AML-193 (cell line): ENCODE measurements at places on chromosomes 5 and 9.

DNA sequence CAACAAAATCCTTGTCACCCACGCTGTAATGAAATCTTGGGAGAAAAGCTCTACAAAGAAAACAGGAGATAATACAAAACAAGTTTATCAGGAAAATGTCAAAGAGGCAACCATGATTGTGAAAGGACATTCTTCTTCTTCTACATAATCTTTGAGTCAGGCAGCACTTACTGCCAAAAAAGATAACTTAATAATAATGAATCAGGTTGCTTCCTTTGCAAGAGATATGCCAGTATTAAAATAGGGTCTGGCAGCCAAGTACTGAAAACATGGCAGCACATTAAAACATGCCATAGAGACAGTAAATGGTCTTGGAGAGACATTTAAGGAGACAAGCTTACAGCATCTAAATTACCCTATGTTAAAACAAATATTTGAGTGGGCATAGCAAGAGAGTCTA lies 1573.4 kb downstream of the EFNA5 start:
- no peak for DNase-seq

DNA sequence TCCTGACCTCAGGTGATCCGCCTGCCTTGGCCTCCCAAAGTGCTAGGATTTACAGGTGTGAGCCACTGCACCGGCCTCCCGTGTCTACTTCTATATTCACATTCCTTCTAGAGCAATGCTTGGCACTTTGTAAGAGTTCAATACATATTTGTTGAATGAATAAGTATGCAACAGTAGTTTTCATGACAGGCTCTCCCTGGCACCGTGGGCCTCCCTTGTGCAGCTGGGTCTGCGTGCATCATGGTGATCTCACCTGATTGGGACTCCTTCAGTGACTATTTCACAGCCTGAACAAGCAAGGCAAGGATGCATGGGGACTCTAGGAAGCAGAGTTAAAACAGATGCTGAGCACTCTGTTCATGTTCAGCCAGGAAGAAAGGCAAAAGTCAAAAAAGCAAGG lies 6.8 kb upstream of the ZBTB34 start:
- DNase-seq = no peak

DNA sequence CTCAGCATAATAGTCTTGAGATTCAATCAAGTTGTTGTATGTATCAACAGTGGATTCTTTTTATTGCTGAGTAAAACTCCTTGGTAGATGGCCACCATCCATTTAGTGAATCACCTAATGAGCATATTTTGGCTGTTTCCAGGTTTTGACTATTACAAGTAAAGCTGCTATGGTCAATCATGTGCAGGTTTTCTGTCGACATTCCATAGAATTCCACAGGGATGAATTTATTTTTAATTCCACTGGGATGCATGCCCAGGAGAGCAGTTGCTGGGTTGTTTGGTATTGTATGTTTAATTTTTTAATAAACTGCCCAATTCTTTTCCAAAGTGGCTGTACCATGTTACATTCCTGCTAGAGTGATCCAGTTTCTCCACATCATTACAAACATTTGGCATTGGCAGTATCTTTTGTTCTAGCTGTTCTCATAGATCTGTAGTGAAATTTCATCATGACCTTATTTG lies 10.5 kb upstream of the S1PR3 start:
- DNase-seq = no peak

- DNase-seq = no peak
These were observed 1.1 kb upstream of the ANP32B start for GRCh38 chr9:97981846-97982682.

DNA sequence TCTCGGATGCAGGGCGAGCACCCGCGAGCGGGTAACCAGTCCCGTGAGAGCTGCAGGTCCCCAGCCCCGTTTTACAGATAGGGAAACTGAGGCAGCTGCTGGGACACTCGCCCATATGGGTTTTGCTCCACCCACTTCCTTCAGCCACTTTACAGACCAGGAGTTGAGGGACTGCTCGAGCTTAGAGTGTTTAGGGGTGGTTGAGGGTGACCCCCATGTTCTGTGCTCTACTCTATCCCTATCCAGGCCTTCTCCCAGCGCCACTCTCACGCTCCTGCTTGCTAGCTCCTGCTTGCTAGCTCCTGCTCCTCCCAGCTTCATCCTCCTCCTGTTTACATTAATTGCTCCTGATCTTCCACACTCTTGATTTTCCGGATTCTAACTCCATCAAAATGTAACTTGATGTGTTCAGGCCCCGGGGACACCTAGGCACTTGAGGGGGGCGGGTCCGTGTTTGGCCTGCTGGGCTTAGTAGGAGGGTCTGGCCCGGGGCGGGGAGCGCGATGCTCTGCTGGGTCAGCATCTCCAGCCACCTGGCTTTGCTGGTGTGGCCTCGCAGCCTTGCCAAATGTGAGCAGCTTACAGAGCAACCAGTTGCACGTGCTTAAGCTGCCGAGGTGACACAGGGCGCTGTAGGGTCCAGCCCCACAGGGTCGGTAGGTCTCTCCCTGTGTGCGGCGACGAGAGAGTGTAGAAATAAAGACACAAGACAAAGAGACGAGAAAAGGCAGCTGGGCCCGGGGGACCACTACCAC lies 1.5 kb upstream of the PTGES2 start:
- DNase-seq = no peak

DNA sequence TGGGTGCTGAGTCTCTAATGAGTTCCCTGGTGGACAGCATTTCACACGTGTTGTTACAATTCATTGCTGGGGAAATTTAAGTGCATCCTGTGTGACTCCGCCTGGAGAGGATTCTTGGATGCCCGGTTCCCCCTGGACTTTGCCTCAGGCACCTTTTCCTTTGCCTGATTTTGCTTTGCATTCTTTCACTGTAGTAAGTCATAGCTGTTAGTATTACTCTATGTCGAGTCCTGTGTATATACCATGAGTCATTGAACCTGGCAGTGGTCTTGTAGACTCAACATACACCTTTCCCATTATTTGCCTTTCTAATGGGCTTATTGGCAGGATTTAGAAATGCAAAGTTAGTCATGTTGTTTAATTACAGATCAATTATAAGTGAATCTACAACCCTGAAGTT lies 81.9 kb upstream of the DHFR start:
- DNase-seq = no peak

DNA sequence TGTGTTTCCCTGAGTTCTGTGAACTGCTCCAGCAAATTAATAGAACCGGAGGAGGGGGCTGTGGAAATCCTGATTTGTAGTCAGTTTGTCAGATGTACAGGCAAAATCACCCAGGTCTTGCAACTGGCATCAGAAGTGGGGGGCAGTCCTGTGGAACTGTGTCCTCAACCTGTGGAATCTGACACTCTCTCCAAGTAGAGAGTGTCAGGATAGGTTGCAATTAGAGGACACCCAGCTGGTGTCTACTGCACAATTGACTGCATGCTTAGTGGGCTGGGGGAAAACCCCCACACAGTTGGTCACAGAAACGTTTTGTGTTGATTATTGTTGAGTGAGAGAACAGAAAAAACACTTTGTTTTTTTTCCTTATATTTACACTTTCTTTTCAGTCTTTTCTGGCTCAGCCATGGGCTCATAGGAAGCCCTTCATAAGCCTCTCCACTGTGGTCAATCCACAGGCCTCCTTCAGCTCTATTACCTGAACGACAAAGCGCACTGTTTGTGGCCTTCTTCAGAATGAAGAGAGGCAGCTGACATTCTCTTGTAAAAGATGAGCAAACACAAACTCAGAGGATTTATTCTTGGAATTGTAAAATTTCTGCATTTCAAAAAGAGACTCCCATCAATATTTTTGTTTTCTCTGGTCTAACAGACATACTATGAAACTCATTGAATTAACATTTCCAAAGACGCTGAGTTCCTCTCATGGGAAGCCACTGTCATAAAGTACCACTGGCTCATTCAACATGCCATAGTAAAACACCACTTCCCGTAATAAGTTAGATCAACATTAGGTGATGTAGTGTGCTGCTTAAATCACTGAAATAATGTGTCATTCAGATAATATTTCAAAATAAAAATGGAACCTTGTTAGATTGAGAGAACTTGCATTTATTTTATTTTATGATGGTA lies 348.9 kb upstream of the RFX3 start:
- no peak for DNase-seq
